Cerebellar cortex (tissue), 1 donor: ENCODE measurements at places on chromosomes 12 and 14.
A peak's percentile ranks its signal among the peaks of the same experiment; 100 is the strongest.

GRCh38 chr12:122887819-122888212 is 8.1 kb downstream of the VPS37B start:
- DNase-seq = no peak

DNA sequence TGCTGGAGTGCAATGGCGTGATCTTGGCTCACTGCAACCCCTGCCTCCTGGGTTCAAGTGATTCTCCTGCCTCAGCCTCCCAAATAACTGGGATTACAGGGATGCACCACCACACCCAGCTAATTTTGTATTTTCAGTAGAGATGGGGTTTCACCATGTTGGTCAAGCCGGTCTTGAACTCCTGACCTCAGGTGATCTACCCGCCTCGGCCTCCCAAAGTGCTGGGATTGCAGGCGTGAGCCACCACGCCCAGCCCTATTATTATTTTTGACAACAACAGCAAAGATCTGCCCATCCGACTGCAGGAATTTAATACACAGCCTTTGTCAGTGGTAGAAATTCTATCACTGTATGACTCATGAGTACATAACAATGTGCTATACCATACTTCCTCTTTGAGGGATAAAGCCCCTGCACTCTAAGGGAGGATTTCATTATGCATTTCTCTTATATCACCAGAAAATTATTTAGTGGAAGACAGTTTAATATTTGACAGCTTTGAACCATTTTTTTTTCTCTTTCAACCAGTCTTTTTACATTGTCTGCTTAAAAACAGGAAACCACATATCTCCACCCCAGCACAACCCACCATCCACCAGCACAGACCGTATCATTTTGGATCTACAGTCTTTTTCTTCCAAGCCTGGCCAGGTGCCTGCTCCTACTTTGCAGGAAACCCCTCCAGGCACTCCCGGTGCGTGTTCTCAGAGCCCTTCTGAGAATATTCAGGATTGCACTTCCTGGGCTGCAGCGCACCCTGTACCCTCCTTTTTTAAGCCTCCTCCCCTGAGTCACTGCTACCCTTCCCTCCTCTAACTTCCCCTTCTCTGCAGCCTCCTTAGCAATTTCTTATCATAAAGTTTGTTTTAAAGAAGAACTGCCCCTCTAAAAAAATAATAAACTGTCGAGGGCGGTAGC is 594 bp downstream of the ARHGDIB start:
- no peak for DNase-seq

DNA sequence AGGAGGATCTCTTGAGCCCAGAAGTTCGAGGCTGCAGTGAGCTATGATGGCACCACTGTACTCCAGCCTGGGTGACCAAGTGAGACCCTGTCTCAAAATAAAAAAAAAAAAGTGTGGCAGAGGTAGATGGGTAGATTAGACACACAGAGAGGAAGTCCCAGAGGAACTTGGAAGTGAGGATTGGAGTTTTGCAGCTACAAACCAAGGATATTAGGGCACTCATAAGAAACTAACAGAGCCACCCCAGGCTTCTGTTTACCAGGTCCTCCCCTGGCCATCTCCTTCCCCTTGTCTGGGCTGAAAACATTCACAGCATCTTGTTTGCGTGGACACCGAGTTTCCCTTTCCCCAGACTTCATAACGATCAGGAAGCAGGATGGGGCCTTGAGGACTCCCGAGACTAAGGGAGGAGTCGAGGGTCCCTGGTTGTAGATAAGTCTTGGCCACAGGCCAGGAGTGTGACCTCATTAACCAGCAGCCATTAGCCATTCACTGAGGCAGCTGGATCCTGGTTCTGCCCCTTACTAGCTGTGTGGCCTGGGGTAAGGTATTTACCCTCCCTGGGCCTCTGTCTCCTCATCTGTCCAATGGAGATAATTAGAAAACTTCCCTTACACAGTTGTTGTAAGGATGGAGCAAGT is 2.1 kb downstream of the MAP1LC3B2 start:
- DNase-seq = no peak

- DNase-seq = no peak
Observed at GRCh38 chr14:80275208-80275850, 64.0 kb upstream of the DIO2 start.

- no peak for DNase-seq
Observed at GRCh38 chr14:65332141-65332871, 80.2 kb upstream of the FUT8 start.

DNA sequence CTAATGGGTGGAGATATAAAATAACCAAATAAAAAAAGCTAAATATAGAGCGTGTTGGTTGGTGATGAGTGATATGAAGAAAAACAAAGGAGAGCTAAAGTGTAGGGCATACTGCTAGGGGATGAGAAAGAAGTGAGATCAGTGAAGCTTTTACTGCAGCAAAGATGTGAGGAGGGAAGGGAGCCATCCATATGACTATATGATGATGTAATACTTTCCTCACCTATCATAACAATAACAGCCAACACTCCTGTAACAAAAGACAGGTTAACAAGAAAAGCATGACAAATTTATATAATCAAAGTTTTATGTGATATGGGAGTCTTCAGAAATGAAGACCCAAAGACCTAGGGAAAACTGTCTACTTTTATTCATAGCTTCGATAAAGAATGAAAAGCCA is 57.4 kb upstream of the LRFN5 start:
- no peak for DNase-seq

- no peak for DNase-seq
Observed at GRCh38 chr12:75738486-75738885, 227.1 kb upstream of the KRR1 start.

DNA sequence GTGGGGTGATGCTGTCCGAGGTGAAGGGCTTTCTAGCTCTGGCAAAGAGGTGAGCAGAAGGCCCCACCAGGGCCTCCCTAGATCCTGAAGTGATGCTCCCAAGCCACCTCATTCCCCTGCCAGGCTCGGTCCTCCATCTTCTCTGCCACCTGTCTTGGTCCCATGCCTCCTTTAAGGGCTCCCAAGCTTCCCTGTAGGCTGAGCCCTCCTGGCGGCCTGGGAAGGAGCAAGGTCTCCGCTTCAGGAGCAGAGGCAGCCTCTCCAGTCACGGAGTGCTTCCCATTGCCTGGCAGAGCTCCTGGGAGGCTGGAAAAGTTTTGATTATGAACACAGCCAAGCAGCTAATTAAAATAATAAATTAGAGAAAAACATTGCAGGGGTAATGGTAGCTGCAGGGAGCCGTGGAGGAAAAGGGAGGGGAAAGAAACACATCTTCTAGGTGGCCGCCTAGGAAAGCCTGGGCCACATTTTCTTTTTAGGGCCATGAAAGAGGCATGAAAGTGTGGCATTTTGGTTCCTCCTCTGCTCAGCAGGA is 160.0 kb upstream of the PRMT8 start:
- DNase-seq = no peak

DNA sequence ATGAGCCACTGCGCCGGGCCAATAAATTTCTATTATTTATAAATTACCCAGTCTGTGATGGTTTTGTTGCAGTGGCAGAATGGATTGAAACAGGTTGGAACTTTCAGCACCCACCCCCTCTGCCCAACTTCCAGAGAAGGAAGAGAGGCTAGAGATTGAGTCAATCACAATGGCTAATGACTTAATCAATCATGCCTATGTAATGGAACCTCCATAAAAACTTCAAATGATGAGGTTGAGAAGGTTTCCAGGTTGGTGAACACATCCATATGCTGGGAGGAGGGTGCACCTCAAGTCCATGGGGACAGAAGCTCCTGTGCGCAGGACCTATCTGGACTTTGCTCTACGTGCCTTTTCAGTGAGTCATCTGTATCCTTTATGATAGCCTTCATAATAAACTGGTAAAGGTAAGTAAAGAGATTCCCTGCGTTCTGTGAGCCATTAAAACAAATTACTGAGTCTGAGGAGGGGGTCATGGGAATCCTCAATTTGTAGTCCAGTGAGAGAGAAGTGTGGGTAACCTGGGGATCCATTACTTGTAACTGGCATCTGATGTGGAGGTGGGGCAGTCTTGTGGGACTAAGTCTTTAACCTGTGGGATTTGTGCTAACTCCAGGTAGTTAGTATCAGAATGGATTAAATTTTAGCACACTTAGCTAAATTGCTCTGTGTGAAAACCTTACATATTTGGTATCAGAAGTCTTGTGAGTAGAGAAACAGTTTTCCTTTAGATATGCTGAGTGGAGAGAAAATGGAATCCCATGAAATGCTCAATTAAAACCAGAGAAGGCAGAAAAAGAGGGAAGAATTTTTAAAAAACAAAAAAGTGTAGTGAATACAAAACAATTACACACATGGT is 11.7 kb upstream of the NGDN start:
- no peak for DNase-seq

DNA sequence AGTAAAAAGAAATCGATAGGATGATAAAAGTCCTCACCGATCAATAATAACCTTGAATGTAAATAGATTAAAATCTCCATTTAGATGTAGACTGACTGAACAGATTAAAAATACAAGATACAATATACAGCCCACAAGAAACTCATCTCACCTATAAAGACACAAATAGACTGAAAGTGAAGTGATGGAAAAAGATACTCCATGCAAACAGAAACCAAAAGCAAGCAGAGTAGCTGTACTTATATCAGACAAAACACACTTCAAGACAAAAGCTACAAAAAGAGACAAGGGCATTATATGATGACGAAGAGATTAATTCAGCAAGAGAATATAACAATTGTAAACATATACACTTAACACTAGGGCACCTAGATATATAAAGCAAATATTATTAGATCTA is 444.8 kb downstream of the RGS6 start:
- no peak for DNase-seq

- no peak for DNase-seq
Observed at GRCh38 chr14:92401561-92401960, 78.6 kb downstream of the SLC24A4 start.

DNA sequence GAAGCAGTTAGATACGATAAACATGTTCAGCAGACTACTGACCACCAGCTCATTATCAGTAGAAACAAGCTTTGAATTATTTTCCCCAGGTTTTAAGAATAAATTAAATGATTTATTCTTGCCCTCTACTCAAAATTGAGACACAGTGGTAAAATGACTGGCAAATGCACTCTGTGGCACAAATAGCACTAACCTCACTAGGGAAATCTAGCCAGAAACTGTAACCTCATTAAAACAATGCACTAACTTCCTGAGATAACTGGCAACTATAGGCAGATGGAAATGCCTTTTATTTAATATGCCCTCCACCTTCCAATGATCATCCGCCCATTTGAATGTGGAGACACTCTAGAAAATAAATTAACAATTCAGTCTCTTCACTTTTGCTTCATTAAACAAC is 33.2 kb downstream of the CPNE8 start:
- DNase-seq = no peak

DNA sequence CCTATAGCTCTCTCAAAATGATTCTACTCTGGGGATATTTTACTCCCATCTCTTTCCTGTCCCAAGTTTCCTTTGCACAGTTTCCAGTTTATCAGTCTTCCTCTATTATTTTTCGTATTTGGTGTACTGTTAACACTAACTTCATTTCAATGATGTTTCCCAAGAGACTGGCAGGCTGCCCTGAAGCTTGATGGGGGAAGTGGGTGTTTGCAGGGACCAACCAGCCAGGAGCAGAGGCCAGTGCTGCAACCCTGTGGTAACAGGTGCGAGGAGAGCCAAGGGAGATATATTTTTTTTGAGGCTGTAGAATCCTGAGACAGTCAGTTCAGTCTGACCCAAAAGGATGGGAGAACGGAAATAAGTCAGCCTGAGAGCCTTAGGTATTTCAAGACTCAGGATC is 11.8 kb upstream of the CEBPE start:
- no peak for DNase-seq

- no peak for DNase-seq
Observed at GRCh38 chr14:100777366-100777817, 48.5 kb upstream of the MEG3 start.

DNA sequence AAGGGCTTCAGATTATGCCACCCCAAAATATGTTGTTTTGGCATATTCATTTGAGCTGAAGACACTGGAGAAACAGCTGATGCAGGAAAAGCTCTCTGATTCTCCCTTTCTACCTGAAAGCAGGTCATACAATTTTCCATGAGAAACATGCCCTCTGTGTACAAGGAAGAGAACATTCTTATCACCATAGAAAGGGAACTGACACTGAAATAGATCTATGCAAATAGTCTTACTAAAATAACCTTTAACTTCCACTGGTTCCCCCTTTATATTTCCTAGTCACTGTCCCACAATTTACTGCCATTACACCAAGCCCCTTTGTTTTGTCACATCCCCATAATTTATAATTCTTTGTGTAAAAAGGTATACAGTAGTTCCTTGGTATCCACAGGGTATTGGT is 9.6 kb upstream of the PHC1 start:
- DNase-seq = no peak

DNA sequence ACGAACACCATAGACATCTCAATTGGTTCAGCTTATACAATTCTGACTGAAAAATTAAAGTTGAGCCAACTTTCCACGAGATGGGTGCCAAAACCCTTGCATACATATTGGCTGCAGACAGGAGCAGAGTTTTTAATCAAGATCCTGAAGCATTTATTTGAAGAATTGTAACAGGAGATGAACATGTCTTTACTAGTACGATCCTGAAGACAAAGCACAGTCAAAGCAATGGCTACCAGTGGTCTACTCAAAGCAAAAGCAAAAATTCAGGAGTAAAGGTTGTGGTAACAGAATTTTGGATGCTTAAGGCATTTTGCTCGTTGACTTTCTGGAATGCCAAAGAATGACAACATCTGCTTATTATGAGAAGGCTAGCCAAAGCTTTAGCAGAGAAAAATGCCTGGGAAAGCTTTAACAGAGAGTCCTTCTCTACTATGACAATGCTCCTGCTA is 20.7 kb downstream of the ZDHHC17 start:
- DNase-seq = peak; percentile 39

GRCh38 chr14:30210630-30211029 is 283.0 kb upstream of the PRKD1 start:
- DNase-seq = no peak

DNA sequence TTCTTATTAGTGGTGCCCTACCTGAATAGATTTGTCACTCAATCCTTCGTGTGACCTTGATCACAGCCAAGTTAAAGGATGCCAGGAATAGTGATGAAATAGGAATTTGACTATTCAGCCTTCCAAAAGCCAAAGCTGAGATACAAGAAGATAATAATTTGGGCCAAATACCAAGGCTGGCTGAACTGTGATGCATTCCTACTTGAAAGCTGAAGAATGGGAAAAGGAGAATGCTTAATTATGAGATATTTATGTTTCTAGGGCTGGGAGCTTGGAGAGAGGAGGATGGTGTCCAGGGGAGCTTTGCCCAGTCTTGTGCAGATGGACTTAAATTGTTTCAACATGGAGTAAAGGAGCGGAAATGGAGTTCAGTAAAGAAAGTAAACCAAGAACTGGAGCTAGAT is 5.2 kb downstream of the RNASE7 start:
- DNase-seq = no peak

- no peak for DNase-seq
Observed at GRCh38 chr12:19953734-19954133, 414.6 kb upstream of the PDE3A start.

DNA sequence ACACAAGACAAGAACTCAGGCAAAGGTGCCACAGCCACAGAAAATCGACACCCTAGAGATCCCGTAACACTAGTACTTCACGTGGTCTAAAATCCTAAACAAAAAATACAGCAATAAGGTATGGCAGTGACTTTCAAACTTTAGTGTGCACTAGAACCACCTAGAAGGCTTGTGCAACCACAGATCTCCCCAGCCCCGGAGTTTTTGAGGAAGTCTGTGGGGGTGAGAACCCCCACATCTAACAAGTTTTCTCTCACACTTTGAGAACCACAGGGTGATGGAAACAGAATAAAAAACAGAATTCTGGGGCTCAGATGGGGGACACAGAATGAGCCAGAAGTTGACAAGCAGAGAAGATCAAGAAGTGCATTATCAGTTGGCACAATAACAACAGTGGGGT is 254.0 kb downstream of the ANO6 start:
- DNase-seq = no peak

GRCh38 chr14:78873581-78873980 is 703.4 kb downstream of the NRXN3 start:
- DNase-seq = no peak

- peak; percentile 95 for DNase-seq
Observed at GRCh38 chr12:108511633-108512540, 3.2 kb upstream of the FICD start.
